ENCODE measurements at places on chromosomes 4 and X.

DNA sequence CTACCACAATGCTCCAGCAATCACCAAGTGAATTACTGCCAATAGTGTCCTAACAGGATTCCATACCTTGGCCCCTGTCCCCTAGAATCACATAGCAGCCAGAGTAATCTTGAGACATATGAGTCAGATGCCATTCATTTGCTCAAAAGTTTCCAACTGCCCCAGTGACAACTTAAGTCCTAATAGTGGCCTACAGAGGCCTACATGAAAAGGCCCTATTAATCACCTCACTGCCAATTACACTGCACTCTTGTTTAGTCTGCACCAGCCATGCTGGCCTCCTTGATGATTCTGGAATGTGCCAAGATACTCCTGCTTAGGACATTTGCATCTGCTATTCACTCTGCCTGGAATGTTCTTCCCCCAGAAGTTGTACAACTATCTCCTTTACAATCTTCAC, 130.7 kb downstream of the NR3C2 start:
- no peak for DNase-seq

- DNase-seq: no peak
Measured at GRCh38 chr4:130028552-130028951, 932.6 kb downstream of the C4orf33 start.

- no peak for DNase-seq
Measured at GRCh38 chrX:75158054-75158453, 2.0 kb upstream of the ABCB7 start.

DNA sequence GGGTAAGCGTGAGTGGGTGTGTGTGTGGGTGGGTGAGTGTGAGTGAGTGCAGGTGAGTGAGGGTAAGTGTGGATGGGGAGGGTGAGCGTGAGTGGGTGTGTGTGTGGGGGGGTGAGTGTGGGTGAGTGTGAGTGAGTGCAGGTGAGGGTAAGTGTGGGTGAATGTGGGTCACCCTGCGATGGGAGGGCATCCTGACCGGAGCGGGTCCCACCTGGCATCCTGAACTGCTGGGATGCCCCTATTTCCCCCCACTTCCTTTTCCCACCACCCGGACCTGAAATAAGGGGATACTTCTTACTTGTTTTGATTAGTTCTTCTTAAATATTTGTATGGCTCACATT, 49.5 kb downstream of the ING2 start:
- DNase-seq: no peak

DNA sequence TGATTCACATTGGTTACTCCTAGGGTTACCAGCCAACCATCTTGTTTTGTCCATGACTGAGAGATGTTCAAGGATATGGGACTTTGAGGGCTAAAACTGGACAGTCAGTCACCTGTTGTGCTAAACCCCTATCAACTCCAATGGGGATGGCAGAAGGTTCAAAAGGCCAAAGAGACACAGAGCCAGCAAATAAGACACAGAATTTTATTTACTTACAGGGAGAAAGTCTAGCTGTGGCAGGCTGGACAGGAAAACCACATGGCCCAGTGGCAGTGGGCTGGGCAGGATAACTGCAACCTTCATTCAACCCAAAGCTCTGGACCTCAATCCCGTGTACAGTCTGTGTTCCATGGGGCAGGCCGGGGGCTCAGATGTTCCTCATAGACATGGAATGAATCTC, 326.7 kb upstream of the RPS6KA3 start:
- DNase-seq: no peak

GRCh38 chr4:102217775-102218355, 127.4 kb downstream of the SLC39A8 start:
- no peak for DNase-seq

- DNase-seq: no peak
Measured at GRCh38 chrX:85993539-85994197, 53.7 kb downstream of the CHM start.

DNA sequence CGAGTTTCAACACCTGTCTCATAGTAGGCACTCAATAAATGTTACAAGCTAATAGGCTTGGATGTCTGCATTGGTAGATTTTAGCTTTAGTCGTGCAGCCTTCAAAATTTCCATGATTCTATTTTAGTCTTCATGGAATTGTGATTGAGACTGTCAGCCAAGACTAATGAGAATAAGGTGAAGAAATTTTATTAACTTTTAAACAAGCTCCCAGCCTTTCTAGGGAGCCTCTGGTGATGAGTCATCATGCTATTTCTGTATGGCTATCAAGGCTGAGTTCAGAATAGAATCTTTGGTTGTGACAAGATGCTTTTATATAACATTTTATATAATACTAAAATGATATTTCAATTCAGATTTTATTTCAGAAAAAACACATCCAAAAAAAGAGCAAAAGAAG, 685.8 kb downstream of the GABRG1 start:
- no peak for DNase-seq

GRCh38 chr4:95153182-95153581, 395.4 kb downstream of the BMPR1B start:
- no peak for DNase-seq

DNA sequence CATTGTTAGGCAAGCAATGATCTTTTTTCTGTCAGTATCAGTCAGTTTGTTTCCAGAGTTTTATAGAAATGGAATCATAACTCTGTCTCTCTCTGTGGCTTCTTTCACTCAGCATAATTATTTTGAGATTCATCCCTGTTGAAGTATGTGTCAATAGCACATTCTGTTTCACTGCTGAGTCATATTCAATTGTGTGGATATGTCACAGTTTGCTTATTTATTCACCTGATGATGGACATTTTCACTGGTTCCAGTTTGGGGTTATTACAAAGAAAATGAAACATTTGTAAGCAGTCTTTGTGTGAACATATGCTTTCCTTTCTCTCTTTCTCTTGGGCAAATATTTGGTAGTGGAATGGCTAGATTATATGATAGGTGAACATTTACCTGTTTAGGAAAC, 10.2 kb upstream of the ZNF718 start:
- no peak for DNase-seq

DNA sequence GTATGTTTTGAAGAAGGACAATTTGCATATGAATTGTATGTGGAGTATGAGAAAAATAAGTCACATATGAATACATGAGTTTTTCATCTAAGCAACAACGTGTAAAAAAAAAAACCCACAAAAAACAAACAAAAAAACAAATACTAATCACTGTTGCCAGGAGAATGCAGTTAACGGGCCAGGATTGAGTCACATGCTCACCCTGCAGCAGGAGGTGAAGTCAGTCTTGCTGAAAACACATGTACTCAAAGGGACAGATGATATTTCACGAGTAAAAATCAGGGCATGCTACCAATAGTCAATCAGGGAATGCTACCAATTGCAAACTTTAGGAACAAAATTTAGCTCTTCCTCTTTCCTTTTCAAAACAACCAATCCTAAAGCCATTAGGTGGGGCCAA, 10.4 kb upstream of the DCLK2 start:
- no peak for DNase-seq

- DNase-seq: peak; percentile 1
Measured at GRCh38 chr4:93764639-93765246, 63.8 kb upstream of the ATOH1 start.

DNA sequence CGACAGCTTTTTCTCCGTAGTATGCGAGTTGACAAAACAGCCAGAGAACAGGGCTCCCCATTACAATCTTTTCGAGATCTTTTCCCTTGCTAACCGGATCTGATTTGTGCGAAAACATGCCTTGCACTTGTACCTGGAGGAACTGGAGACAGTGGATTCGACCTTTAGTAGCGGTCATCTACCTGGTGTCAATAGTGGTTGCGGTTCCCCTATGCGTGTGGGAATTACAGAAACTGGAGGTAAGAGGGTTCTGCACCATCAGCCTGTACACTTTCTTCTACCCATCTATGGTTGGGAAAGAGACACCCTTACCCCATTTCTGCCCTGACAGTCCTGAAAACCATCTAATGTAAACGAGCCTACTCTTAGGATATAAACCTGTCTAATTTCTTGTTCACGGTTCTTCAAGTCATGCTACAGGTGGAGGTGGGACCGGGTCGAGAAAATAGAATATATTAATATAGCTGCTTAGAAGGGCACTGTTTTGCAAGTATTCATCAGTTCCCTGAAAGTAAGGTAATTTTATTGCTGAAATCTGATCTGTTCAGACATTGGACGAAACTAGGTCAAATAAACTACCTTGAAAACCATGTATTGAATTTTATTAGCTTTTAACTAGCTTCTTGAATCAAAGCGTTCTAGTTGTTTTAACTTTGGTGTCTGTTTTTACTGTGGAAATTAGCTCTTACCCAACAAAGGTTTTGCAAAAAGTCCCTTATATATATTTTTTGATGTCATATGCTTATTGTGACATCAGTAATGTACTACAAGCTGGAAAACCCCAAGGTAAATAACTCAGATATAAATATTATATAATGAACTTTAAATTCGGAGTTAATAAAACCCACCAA, 869 bp downstream of the TMEM184C start:
- no peak for DNase-seq

GRCh38 chr4:90069151-90069550, 58.0 kb upstream of the CCSER1 start:
- DNase-seq: no peak

DNA sequence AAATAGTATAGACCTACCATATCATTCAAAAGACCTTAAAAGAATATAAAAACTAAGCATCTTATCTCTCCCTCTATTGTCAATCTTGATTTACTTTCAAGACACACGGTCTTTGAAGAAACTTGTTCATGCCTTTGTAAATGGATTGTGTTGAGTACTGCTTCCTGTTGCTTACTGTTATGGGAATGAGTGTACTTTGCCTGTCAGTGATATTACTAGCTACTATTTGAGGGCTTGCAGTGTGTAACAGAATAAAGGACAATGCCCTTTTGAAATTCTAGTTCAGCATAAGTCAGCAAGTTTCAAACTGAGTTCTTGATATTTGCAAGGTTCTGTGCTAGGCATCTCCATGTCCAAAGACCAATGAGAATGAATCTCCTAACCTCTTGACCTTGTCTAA, 36.0 kb downstream of the CDKL5 start:
- no peak for DNase-seq

- DNase-seq: no peak
Measured at GRCh38 chr4:10115797-10116568, 616 bp downstream of the WDR1 start.

DNA sequence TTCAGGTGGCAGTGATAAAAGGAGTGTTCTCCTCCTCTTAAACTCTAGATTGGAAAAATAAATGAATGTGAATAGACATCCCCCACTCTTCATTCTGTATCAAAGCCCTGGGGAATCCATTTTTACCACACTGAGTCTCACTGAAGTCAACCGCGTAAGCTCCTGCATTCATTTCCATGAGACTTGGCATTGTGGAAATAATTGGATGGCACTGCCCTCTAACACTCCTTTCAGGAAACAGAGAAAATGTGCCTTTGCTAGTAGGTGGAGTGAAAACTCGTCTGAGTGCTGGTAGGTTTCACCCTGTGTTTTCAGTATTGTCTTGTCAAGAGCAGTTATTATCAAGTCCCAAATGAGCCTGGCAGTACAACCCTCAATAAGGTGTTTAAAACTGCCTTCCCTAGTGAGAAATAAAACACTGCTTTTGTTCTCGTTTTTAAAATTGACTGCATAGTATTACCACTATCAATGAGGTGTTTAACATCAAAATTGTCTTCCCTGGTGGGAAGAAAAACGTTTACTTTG, 9.7 kb upstream of the CDKN2AIP start:
- no peak for DNase-seq

DNA sequence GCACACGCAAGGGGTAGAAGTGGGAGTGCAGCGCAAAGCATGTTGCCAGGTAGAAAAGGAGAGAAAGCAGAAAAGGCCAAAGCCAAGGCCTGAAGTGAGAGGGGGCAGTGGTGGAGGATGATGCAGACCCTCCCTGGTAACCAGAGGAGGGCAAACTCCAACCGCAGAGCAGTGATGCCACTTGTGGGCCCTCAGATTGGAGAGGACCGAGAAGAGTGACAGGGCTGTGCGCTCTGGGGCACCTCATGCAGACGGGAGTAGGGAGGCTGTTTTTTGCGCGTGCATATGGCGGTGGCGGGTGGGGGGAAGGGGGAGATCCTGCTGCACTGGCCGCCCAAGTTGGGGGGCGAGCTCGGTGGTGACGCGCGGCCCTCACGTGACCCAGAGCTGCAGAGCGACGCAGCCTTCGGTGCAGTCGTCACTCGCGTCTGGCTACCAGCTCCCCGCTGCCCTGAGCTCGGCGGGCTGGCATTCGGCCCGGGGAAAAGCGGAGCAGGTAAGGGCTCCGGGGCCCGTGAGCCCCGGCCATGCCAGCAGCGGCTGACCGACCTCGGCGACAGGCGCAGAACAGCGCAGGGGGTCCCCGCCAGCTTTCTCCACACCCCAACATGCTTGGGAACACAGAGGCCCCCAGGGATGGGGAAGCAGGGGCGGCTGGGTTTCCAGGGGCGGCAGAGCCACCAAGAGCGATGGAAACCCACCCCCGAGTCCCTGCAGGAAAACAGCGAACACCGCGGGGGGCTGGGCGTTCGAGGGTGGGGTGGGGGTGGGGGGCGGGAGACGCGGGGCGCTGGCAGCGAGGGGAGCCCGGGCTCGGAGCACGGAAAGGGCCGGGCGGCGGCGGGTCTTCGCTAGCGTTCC, at the start of gene BEX3:
TSS of gene BEX3 (plus strand) at position 421 of the 861 bp plus-strand sequence. CDS start 984 bp downstream, outside the sequence.
- no peak for DNase-seq

DNA sequence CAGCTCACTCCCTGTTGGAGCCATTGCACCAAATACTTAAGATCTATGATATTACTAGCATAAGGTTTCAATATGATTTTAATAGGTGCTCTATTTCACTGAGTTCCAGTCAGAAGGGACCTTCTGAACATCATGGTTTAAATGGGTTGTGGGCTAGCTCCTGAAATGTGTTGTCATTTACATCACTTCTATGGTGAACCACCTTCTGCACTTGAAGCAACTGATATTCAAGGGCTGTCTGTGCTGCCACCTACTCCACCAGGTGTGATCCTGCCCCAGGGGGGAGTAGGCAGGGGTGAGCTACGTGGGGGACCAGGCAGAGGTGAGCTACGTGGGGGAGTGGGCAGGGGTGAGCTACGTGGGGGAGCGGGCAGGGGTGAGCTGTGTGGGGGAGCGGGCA, 35.2 kb downstream of the RNF175 start:
- no peak for DNase-seq

GRCh38 chrX:2609431-2610238, 81.5 kb upstream of the CD99 start:
- DNase-seq: no peak

DNA sequence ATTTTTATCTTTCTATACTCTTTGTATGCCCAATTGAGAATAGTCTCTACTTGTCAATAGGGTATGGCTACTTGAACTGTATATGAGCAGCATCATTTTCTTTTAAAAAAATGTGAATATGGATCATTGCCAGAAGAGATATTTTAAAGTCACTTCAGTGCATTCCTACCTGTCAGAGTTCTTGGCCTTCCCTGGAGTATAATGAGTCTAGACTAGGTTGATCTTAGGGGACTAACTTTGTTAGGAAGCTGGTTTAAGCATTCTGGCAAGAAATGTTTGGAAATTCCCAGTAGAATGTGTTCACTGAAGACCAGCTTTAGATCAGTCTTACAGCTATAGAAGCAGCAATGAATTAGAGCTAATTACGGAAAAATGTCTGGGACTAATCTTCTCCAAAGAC, 178.2 kb downstream of the FAT4 start:
- no peak for DNase-seq

- no peak for DNase-seq
Measured at GRCh38 chrX:39693298-39693697, 404.5 kb downstream of the BCOR start.

GRCh38 chr4:1469607-1470392, 63.6 kb upstream of the NKX1-1 start:
- no peak for DNase-seq

GRCh38 chrX:123060986-123061385, 123.1 kb upstream of the GRIA3 start:
- no peak for DNase-seq

- no peak for DNase-seq
Measured at GRCh38 chr4:89599026-89599425, 237.9 kb downstream of the SNCA start.
